ENCODE measurements at places on chromosomes 5 and 9.

GRCh38 chr5:171705036-171705435 is 80.6 kb upstream of the SMIM23 start:
- no peak for DNase-seq

GRCh38 chr5:10743951-10744350 is 17.1 kb downstream of the DAP start:
- DNase-seq: no peak

- DNase-seq: no peak
These were observed 50.8 kb upstream of the SIMC1 start for GRCh38 chr5:176187276-176188062.

DNA sequence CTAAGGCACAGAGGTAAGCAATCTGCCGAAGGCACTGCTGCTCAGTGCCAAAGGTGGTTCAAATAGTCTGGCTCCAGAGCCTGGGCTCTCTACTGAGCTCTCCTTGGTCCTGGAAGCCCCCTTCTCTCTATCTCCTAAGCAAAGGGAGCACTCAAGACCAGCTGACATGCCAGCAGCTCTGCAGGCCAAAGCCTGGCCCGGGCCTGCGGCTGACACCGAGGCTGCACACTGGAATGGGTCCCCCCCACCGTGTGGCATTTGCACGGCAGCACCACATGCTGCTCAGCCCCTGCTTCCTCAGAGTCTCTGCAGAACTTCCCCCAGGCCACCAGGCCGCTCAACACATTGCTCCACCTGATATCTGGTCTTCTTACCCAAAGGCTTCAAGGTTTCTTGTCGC is 57.8 kb upstream of the GOLPH3 start:
- no peak for DNase-seq

GRCh38 chr9:18480662-18481093 is 6.7 kb downstream of the ADAMTSL1 start:
- peak; percentile 54 for DNase-seq

- DNase-seq: peak; percentile 93
These were observed 1172.9 kb downstream of the CDH12 start for GRCh38 chr5:21680196-21680595.

DNA sequence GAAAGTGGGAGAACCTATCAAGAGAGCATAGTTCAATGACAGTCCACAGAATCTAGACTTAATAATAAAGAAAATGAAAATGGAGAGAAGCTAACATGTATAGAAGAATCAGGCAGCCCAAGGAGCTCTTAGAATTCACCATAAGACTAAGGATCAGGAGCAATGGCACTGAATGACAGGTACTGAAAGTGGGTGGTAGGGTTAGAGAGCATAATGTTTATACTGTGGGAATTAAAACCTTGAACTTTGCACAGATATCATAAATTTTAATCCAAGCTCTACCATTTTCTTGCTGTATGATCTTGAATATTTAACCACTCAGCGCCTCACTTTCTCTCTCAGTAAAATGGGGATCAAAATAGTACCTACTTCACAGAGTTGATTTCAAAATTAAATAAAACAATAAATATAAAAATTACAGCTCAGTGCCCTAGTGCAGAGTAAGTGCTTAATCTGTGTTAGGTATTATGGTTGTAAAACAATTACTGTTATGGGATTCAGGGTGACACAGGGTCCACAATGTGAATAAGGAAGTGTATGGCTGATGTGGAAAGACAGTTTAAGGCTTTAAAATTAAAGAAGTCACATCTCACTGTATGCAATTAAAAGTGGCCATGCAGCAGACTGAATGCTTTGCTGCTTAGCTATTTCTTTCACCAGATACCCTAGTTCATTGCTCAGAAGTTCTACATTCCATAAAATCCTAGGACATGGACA is 319.8 kb downstream of the HINT1 start:
- no peak for DNase-seq

- DNase-seq: no peak
These were observed 70.3 kb upstream of the EQTN start for GRCh38 chr9:27367175-27367798.

DNA sequence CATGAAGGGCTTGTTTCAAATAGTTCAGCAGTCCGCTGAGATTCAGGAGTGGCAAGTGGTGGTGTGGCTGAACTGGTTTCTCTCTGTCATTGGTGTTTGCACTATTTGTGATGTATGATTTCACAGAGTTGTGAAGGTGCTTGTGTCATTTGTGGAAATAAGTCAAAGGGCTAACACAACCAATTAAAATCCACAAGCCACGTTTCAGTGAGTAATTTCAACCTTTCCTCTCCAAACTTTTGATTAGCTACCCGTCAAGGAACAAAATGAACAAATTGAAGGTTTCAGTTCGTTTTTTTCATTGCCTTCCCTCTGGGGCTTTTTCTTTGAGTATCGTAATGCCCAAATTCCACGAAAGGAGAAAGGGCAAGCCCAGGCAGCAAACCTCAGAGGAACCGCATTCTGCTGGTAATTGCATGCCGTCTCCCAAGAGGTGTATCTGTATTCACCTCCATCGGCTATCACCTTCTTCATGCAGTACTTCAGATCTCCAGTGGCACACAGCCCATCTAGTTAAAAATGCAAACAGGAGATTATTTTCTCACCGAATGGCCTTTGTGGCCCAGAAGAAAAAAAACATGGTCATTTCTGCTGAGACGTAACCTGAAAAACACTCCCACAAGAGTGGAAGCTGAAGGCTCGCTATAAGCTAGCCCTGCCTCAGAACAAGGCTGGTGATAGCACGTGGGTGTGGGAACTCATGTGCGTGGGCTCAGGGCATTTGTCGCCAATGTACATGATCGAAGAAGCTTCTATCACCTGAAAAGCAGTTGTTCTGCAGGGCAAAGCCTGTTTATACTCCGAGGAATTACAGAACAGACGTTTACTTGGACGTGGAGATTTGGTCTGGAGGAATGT is 197.1 kb downstream of the NR3C1 start:
- no peak for DNase-seq

- no peak for DNase-seq
These were observed 93.8 kb upstream of the EPB41L4A start for GRCh38 chr5:112512901-112513300.

- DNase-seq: no peak
These were observed 179.5 kb downstream of the MAPKAP1 start for GRCh38 chr9:125527471-125528002.
